Neural crest cell (in vitro differentiated cells): ENCODE measurements at places on chromosomes 12 and 14. TPM values are rescaled to one million over a fixed set of nuclear protein-coding genes. Genes with fewer than 3 reads are reported as not detected.

The PLEKHD1 gene
- 0.14 TPM in 1 of 2 replicates, not detected in the other for total RNA-seq

The TAS2R9 gene
- total RNA-seq: 0.39 TPM in 1 of 2 replicates, not detected in the other

- H3K27ac ChIP-seq: no peak overlapping the region
- no peaks in the 10 kb centered on the region for H3K36me3 ChIP-seq
These were observed 79.5 kb upstream of the CCDC198 start for GRCh38 chr14:57573173-57573572.

GRCh38 chr14:101177301-101177971, 273.9 kb upstream of the RTL1 start:
- H3K36me3 ChIP-seq: peaks cover 6% of the 10 kb centered on the region
- peak overlapping the region; percentile 67 for H3K27ac ChIP-seq
- H3K27me3 ChIP-seq: no peaks in the 10 kb centered on the region

- H3K4me3 ChIP-seq: no peak overlapping the region
- no peaks in the 10 kb centered on the region for H3K27me3 ChIP-seq
- no peak overlapping the region for H3K27ac ChIP-seq
- no peaks in the 10 kb centered on the region for H3K36me3 ChIP-seq
- no peak for DNase-seq
- H3K4me1 ChIP-seq: peaks cover 23% of the 10 kb centered on the region
These were observed 6.4 kb upstream of the HMGA2 start for GRCh38 chr12:65817866-65818265.

The RASSF9 gene
- not detected in 2 replicates for total RNA-seq

The TPH2 gene
- total RNA-seq: 0.09 and 0.23 TPM in 2 replicates

DNA sequence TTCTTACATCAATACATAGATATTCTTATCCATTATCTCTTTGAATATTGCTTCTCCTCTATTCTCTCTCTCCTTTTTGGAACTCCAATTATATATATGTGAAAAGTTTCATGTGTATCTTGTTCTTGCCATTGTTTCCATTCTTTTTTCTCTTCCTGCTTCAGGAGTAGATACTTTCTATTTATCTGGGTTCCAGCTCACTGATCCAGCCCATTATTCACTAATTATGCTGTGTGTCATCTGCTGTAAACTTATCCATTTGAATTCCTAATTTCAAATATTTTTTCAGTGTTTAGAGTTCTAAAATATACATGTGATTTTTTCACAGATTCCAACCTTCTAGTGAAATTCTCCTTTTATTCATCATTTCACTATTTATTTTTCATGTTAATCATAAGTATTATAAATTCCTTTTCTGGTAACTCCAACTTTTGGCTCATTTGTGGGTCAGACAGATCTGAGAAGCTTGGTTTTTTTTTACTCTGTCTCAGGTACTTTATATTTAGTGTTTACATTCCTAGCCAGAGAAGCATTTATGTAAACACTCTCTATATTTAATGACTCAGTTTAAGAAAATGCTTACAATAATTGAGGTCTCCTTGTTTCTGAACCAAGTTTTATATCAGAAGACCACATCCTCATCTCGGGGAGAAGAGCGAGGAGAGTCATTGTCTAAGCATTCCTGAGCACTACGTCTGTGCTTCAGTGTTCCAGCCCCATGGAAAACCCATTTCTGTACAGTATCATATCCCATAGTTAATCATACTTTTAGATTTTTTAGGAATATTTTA, 15.9 kb upstream of the AMIGO2 start:
- no peaks in the 10 kb centered on the region for H3K36me3 ChIP-seq
- peaks cover 9% of the 10 kb centered on the region for H3K4me1 ChIP-seq
- no peak overlapping the region for H3K4me3 ChIP-seq
- H3K27ac ChIP-seq: no peak overlapping the region

The DPPA3 gene
- not detected in 2 replicates for total RNA-seq

- no peak overlapping the region for H3K27ac ChIP-seq
- H3K4me3 ChIP-seq: no peak overlapping the region
- no peaks in the 10 kb centered on the region for H3K4me1 ChIP-seq
- no peaks in the 10 kb centered on the region for H3K27me3 ChIP-seq
- no peaks in the 10 kb centered on the region for H3K36me3 ChIP-seq
These were observed 77.3 kb downstream of the PDE3A start for GRCh38 chr12:20445687-20446086.

The CABP1 gene
- 1.1 and 1.2 TPM in 2 replicates for total RNA-seq

DNA sequence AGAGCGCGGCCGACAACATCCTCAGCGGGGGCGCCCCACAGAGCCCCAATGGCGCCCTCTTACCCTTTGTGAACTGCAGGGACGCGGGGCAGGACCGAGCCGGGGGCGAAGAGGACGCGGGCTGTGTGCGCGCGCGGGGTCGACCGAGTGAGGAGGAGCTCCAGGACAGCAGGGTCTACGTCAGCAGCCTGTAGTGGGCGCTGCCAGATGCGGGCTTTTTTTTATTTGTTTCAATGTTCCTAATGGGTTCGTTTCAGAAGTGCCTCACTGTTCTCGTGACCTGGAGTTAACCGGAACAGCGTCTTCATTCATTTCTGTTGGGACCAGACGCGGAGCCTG, 103.8 kb upstream of the FKBP4 start:
- peak overlapping the region; percentile 88 for H3K27ac ChIP-seq
- H3K4me1 ChIP-seq: peaks cover 27% of the 10 kb centered on the region
- H3K4me3 ChIP-seq: peak overlapping the region; percentile 95

DNA sequence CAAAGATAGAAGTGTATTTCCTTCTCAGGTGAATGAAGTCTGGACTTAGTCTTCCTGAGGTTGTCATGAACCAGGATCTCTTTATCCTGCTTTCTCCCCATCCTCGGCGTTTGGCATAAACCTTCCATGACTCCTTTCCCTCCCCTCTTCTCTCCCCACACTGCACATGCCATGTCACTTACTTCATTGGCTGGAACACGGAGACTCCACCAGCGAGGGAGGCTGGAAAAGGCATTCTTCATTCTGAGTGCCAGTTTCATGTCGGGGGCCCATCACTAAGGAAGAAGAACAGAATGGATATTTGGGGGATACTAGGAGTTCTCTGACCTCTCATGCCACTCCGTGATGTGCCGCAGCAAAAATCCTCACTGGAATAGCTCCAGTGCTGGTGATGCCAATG, 105.6 kb downstream of the VCPKMT start:
- no peak for DNase-seq
- H3K4me1 ChIP-seq: no peaks in the 10 kb centered on the region
- no peaks in the 10 kb centered on the region for H3K27me3 ChIP-seq
- H3K27ac ChIP-seq: no peak overlapping the region
- no peak overlapping the region for H3K4me3 ChIP-seq
- no peaks in the 10 kb centered on the region for H3K36me3 ChIP-seq

The RAPGEF3 gene
- 0.89 and 1.4 TPM in 2 replicates for total RNA-seq

GRCh38 chr12:93094988-93095737, 166.1 kb upstream of the EEA1 start:
- H3K4me3 ChIP-seq: no peak overlapping the region
- H3K36me3 ChIP-seq: no peaks in the 10 kb centered on the region
- no peak overlapping the region for H3K27ac ChIP-seq
- no peak for DNase-seq

- H3K27ac ChIP-seq: no peak overlapping the region
- no peaks in the 10 kb centered on the region for H3K4me1 ChIP-seq
- no peak overlapping the region for H3K4me3 ChIP-seq
- H3K36me3 ChIP-seq: no peaks in the 10 kb centered on the region
- H3K27me3 ChIP-seq: peaks cover 9% of the 10 kb centered on the region
These were observed 50.7 kb upstream of the CSRP2 start for GRCh38 chr12:76929499-76929898.

The NFE2 gene
- 0.32 TPM in 1 of 2 replicates, not detected in the other for total RNA-seq

The TIGAR gene
- total RNA-seq: 15.4 and 18.1 TPM in 2 replicates

The GPR65 gene
- not detected in 2 replicates for total RNA-seq

DNA sequence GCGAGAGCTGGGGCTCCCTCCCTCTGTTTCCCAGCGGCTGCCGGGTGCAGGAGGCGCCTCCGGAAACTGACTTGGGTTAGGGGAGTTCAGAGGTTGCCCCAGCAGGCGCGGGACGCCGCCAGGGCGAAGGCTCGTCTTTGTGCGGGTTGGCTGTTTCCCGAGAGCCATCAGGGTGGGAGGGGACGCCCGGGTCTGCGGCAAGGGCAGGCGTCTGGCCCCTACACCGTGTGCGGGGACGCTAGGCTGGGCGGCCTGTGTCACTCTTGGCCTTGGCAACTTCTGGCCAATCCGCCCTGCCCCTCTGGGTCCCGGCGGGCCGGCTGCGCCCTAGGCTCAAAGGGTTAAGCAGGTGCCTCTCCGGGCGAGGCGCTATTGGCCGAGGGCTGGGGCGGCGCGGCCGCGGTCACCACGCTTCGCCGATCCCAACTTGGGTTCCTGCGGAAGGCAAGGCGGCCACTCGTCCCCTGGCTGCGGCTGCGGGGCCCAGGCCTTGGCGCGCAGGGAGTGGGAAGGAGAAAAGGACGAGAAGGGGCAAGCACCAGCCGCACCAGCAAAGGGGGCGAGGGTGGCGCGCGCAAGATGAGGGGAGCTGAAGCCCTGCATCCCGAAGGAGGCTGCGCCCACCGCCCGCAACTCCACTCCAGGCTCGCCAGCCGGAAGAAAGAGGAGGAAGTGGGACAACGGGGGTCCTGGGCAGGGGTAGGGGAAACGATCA, 5.6 kb upstream of the NPAS3 start:
- peak overlapping the region; percentile 95 for H3K4me3 ChIP-seq
- H3K4me1 ChIP-seq: peaks cover 48% of the 10 kb centered on the region

The CLECL1 gene
- total RNA-seq: not detected in 2 replicates

GRCh38 chr12:117774941-117775775, 193.6 kb downstream of the KSR2 start:
- no peak overlapping the region for H3K27ac ChIP-seq
- H3K27me3 ChIP-seq: peaks cover 18% of the 10 kb centered on the region
- no peaks in the 10 kb centered on the region for H3K36me3 ChIP-seq
- no peaks in the 10 kb centered on the region for H3K4me1 ChIP-seq

DNA sequence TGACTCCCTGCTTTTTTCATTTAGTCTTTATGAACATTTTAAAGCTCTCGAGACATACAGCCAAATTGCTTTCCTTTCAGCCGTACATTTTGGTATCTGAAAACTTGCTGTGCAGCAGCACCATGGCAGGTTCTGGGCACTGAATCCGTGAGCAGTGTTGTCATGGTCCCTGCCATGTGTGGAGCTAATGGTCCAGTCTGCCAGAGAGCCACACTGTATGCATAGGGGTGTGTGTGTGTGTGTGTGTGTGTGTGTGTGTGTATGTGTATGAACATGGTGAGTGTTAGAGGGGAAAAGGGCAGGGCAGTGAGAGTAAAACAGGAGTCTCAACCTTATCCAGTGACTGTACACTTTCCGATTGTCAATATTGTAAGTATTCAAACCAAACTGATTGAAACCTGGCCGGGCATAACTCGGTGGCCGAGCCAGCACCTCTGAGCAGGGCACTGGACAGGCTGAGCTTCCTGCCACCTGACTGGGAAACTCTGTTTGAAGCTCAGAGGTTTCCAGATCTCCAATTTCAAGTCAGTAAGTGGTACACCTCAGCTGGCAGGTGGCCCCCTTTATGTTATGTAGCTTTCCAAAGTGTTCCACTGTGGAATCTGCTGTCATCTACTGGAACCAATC, 110.0 kb downstream of the ESR2 start:
- no peak for DNase-seq
- no peaks in the 10 kb centered on the region for H3K27me3 ChIP-seq

DNA sequence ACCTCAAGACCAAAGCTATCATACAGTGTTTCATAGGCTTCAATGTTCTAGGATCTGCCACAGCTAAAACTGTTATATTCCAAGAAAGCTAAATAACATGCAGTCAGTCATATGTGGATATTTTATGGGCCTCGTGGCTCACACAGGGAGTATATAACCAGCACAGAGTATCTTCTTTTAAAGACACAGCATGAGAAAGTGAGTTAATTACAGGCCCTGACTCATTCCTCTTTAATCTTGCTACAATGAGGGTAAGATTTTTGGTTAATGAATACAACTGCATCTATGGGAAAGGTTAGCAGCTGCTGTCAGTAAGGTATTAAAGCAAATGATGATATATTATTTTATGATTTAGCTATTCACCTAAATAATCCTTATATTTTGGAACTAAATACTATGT, 111.0 kb downstream of the TRAFD1 start:
- DNase-seq: no peak
- no peak overlapping the region for H3K4me3 ChIP-seq
- no peaks in the 10 kb centered on the region for H3K27me3 ChIP-seq
- H3K4me1 ChIP-seq: no peaks in the 10 kb centered on the region
- no peaks in the 10 kb centered on the region for H3K36me3 ChIP-seq
- no peak overlapping the region for H3K27ac ChIP-seq

DNA sequence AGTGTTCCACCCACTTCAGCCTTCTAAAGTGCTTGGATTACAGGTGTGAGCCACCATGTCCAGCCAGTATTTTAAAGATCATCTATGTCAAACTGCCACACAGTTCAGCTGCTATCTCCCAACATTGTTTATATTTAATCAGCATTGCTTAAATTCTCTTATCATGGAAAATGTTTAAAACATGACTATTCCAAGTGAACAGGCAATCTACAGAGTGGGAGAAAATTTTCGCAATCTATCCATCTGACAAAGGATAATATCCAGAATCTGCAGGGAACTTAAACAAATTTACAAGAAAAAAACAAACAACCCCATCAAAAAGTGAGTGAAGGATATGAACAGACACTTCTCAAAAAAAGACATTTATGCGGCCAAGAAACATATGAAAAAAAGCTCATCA, 69.4 kb upstream of the NAV3 start:
- no peaks in the 10 kb centered on the region for H3K36me3 ChIP-seq
- no peak overlapping the region for H3K4me3 ChIP-seq
- peaks cover 12% of the 10 kb centered on the region for H3K4me1 ChIP-seq
- no peak overlapping the region for H3K27ac ChIP-seq
- no peak for DNase-seq
- no peaks in the 10 kb centered on the region for H3K27me3 ChIP-seq

GRCh38 chr12:86660488-86661147, 404.4 kb upstream of the MGAT4C start:
- H3K36me3 ChIP-seq: no peaks in the 10 kb centered on the region
- no peak overlapping the region for H3K27ac ChIP-seq
- no peaks in the 10 kb centered on the region for H3K4me1 ChIP-seq
- H3K4me3 ChIP-seq: no peak overlapping the region
- no peak for DNase-seq

- H3K27me3 ChIP-seq: no peaks in the 10 kb centered on the region
- H3K4me1 ChIP-seq: peaks cover 11% of the 10 kb centered on the region
- no peak overlapping the region for H3K4me3 ChIP-seq
These were observed 201.9 kb downstream of the FOXN3 start for GRCh38 chr14:89215114-89215513.

The VRTN gene
- not detected in 2 replicates for total RNA-seq

- no peak overlapping the region for H3K4me3 ChIP-seq
- no peak for DNase-seq
- peaks cover 12% of the 10 kb centered on the region for H3K4me1 ChIP-seq
- H3K27me3 ChIP-seq: peaks cover 45% of the 10 kb centered on the region
These were observed 4.5 kb downstream of the CYP46A1 start for GRCh38 chr14:99688629-99689028.

GRCh38 chr14:31703056-31703455, 141.9 kb downstream of the NUBPL start:
- H3K27me3 ChIP-seq: no peaks in the 10 kb centered on the region
- H3K36me3 ChIP-seq: peaks cover 46% of the 10 kb centered on the region
- no peak for DNase-seq

DNA sequence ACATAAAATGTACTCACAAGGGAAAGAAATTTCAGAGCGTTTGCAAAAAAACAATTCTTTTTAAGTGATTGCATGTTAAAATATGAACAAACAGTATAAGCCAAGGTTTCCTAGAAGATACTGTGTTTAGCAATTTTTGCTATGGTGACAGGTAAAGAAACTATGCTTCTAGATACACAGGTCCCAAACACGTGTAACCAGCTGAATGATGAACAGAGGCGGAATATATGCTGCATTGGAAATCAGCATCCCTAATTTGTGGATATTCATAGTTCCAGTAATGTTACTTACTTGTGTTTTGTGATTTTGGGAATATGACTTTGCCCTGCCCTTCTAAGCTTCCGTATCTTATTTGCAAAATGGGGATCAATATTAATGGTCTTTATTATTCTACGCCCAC, 326.3 kb upstream of the DIO2 start:
- H3K27me3 ChIP-seq: no peaks in the 10 kb centered on the region
- H3K4me3 ChIP-seq: no peak overlapping the region
- no peak overlapping the region for H3K27ac ChIP-seq
- H3K4me1 ChIP-seq: no peaks in the 10 kb centered on the region
